ENCODE measurements at places on chromosomes 16 and 17.
A peak's percentile ranks its signal among the peaks of the same experiment; 100 is the strongest.

- DNase-seq = no peak
These were observed 23.6 kb downstream of the SLC5A10 start for GRCh38 chr17:18975597-18975996.

GRCh38 chr16:27202923-27203506 is 311 bp upstream of the KDM8 start:
- DNase-seq = peak; percentile 96

DNA sequence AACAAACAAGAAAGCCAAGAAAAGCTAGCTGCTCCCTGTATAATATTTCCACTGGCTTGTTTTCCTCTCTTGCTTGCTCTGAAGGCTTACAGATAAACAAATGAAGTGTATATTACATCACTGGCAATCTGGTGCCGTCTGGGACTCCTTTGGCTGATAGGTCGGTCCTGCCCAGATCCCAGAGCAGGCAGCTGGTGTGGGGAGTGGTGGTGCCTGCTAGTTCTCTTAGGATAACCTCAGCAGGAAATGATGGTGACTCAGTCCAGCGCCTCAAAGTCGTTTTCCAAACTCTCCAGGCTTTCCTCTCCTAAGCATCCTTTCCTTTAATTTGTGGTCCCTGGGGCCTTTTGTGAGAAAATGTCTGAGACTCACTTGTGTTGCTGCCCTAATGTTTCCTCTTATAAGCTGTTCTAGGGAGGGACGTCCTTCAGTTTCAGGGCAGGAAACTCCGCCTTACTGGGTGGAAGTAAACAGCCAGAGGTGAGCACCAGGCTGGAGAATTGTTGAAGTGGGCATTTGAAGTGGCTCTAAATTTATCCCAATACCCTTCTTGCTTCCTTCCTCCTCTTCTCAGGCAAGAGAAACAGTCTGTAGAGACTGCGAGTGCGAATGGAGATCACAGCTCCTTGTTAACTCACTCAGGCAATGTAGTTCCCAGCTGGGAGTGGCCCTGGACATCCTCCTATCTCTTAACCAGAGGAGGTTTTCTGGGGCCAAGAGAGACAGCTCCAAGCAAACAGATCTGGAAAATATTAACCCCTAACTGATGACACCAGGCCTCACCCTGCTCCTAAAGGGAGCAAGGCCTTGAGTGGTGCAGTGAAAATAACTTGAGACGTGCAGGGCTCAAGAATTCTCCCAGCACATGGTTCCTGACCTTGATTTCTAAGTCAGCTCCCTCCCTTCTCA is 34.9 kb downstream of the CD300LF start:
- DNase-seq = peak; percentile 49

DNA sequence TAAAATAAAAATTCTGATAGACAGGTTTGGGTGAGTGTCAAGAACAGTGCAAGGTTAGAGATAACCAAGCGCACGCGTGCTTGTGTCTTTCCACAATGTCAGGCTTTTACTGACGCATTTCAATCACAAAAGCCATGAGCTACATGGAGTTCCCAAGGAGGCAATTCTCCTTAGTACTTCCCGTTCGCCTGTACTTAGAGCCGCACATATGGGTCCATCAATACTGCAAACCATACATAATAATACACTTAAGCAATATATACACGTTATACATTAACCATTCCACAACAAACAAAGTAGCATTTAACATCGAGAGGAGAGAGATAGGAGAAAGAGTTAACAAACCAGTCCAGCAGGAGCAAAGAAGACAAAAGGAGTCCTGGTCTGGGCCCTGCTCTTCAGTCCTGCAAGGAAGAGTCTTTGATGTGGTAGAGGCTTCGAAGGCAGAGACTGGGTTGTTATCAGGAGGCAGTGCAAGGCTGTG is 11.9 kb upstream of the GPRC5C start:
- DNase-seq = no peak

GRCh38 chr17:27615121-27615520 is 15.9 kb upstream of the LGALS9 start:
- DNase-seq = no peak

GRCh38 chr16:57643147-57643874 is 14.9 kb downstream of the ADGRG1 start:
- DNase-seq = no peak

DNA sequence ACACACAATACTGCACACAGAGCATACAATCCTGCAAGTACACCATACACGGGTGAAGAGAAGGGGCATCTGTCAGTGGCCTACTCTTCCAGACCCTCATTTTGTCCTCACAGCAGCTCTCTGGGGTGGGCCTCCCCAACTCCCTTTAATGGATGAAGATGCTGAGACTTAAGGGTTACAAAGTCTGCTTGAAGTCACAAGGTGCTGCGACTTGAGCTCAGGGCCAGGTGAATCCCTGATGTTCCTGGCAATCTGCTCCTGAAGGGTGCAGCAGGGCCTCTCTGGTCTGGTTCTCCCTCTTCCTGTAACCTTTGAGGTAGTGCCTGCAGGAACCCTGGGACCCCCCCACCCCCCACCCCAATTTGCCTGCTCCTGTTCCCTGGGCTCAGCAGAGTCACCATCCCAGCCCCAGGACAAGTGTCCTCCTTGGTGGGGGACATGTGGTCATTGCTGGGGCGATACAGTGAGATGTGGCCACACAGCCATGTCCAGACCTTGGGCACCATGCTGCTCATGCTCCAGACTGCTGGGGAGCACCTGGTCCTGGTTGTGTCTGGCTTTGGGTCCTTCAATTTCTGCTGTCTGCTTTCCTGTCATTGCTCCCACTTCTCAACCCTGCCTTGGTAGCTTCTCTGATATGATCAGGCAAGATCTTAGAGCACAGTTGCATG is 107.5 kb downstream of the METRNL start:
- no peak for DNase-seq
